ENCODE measurements at places on chromosomes 11 and 22.

- DNase-seq: no peak
Measured at GRCh38 chr11:22467248-22467647, 129.1 kb downstream of the SLC17A6 start.

GRCh38 chr22:24819911-24820461, 14.0 kb downstream of the SGSM1 start:
- no peak for DNase-seq

DNA sequence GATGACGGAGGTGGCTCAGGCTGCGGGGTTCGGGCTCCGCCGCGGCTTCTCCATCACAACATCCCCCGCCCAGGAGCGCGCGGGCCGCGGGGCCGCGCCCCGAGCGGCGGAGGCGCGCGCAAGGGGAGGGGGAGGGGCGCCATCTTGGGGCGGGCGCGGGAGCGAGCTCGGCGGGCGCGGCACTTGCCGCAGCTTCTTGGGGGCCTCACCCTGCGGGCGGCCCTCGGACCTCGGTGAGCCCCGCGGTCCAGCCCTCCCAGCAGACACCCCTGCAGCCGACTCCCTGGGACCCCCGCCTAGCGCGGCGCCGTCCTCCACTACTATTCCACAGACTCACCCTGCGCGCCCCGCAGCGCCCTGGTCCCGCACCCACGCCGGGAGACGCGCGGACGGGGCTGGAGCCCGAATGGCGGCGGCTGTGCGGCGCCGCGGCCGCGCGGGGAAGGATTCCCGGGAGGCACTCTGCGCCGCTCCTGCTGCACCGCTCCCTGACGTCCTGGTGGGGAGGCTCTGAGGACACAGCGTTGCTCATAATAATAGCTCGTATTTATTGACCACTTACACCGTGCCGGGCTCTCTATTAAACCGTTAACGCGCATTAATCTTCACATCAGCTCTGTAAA, at the start of gene APBB1:
Gene APBB1, minus strand, starts transcription at position 86 of the 623 bp plus-strand sequence. CDS start 7,747 bp downstream, outside the sequence.
- peak; percentile 80 for DNase-seq

- no peak for DNase-seq
Measured at GRCh38 chr11:59802639-59803176, 7.9 kb downstream of the MRPL16 start.

DNA sequence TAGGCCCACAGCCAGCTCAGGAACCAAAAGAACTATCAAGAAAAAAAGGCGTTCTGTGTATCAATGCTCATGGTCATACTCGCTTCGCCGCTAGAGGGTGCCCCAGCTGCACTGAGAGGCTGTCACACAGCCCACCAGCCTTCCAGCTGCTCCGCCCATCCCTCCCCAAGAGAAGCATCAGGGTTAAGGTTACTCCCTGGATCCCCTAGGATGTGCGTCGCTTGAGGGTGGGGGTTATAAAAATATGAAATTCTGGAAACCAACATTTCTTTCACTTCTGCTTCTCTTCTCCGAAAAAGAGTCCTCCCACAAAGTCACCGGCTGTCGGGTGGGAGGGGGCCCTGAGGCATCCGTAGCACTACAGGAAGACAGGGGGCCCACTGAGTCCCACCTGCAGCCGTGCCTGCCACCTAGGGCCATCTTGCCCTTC, 1.7 kb downstream of the CBX6 start:
- peak; percentile 84 for DNase-seq

DNA sequence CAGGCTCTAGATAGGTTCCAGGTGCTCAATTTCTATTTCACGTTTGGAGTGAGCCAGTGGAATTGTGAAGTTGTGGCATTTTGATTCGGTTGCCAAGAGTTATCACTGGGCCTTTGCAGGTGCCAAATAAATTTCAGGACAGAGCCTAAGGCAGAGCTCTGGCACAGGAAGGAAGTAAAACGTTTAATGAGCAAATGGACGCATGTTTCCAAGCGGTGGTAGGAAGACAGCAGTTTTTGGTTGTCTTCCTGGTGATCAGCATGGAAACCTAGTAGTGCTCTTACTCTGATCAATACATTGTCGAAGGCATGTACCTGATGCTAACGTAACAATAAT, 452 bp downstream of the BIRC3 start:
- no peak for DNase-seq

DNA sequence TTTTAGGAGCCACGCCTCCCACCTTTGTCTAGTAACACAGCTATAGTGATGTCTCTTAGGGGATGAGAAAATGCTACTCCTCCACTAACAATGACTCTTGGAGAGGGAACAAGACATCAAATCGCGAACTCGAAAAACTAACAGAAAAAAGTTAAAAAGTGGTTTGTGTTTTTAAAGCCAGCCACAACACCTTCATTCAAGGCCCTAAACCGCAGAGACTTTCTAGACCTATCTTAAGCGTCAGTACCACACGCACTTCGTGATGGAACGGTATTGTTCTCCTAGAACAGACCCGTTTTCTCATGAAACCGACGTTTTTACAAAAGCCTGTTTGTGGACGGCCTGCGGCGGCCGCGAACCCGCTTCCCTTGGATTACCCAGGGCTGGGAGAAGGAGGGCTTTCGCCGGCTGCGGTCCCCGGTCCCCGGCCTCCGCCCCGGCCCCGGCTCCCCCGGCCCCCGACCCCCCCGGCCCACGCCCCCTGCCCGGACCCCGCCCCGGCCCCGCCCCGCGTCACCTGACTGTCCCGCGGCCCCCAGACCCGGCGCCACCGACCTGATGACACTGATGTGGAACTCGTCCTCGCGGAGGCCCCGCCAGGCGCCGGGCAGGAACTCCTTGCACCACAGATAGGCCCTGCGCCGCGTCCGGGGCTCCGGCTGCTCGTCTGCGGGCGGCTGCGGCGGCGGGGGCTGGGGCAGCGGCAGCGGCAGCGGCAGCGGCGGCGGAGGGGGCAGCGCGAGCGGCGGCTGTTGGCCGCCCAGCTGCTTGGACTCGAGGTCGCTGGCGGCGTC, 718 bp downstream of the CHKA start:
- no peak for DNase-seq

GRCh38 chr11:45541693-45542434, 123.6 kb downstream of the CHST1 start:
- DNase-seq: no peak

- DNase-seq: no peak
Measured at GRCh38 chr22:38088629-38089473, 4.9 kb upstream of the SLC16A8 start.

DNA sequence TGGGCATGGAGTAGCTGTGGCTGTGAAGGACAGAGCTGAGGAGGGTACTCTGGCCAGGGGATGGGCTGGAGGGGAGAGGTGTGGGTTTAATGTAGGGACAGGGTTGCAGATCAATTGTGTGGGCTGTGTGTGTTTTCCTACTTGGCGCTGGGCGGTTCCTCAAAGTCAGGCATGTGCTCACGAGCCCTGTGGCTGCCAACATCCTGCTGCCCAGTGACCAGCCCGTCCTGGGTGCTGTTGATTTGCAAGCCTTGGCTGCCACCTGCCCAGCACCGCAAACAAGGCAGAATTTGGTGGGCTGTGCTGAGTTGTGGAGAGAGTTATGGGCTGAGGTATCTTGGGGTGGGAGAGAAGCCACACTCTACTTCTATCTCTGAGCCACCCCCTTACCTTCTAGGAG, 69.2 kb downstream of the SCN3B start:
- no peak for DNase-seq

DNA sequence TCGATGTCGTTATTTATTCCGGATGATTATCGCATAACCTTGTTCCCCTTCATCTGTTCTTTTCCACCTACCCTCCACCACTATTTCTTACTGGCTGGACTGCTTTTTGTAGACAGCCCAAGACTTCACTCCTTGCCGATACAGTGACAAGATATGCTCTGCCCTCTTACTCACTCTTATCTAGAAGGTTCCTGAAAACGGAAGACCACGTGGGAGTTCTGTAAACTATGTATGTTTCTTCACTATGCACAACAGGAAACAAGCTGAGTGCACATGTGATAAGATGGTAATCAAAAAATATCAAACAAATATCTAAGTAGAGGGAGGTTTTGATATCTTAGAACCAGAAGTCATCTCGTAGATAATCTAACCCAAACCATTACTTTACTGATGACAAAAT, 122.9 kb upstream of the ARHGAP20 start:
- DNase-seq: no peak

DNA sequence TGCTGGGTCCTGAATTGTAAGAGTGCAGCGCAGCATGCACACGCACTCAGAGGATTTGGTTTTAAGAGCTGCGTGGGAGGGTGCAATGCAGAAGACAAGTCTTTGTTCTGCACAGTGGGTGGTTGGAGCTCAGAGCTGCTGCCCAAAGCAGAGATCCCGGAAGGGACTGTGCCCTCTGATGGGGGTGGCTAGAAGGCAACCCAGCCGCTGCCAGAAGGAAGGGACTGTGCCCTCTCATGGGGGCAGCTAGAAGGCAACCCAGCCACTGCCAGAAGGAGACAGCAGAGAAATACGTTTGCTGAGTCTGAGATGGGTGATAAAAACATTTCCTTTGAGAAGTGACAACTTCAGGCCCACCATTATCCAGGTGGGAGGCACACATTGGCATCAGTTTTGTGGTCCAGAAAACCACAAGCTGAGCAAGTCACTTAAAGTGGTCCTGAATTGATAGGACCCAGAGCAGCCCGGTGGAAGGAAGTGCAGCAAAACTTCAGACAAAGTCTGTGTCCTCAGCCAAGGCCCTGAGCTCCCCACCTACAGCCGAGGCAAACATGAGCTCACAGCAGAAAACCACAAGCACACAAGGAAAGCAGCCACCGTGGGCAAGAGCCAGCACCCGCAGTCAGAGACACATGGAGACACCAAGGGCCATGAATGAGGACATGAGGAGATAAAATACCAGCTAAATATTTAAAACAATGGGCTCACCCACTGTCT, 4.3 kb downstream of the KRTAP5-6 start:
- DNase-seq: no peak

DNA sequence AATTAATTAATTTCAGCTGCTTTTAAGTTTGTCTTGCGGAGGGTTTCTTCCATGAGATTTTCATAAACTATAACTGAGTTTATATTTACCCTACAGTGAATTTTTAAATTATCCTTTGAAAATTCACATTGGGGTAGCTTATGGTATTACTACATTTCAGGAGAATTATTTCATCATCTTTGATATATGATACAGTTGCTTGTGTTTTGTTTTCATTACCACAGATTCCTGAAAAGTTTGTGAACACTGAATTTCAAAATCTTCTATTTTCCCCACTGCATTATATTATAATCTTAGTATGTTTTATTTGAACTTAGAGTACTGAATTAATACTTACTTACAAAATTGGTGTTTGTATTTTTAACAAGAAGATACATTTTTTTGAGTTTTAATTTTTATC, 24.4 kb downstream of the METTL15 start:
- DNase-seq: no peak

DNA sequence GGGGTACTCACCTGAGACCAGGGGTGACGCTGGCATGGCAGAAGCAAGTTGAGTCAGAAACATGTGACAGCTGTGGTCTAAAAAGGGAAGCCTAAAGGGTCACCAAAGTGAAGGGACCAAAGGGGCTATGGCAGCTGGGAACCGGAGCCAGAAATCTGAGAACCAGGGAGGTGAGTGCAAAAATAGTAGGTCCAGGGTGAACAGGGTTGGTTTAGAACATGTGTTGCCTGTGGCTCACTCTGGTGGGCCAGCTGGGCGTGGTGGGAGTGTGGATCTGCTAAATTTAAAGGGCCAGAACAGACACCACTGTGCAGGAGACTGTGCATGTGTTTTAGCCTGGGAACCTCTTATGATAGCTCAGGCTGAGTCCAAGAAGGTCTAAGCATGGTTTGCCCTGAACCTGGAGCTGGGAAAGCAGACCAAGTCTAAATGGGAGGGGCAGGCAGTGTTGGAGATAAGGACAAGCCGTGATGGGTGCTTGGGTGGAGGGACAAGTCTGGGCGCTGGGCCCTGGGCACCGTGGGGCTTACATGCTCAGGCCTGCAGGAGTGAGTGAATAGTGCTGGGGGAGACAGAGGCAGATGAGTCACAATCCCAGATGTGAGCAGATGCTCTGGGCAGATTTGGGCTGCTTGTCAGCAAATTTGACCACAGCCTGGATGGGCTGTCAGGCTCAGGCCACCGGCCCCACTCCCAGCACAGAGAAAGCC, 41.4 kb upstream of the ZBED5 start:
- DNase-seq: no peak

DNA sequence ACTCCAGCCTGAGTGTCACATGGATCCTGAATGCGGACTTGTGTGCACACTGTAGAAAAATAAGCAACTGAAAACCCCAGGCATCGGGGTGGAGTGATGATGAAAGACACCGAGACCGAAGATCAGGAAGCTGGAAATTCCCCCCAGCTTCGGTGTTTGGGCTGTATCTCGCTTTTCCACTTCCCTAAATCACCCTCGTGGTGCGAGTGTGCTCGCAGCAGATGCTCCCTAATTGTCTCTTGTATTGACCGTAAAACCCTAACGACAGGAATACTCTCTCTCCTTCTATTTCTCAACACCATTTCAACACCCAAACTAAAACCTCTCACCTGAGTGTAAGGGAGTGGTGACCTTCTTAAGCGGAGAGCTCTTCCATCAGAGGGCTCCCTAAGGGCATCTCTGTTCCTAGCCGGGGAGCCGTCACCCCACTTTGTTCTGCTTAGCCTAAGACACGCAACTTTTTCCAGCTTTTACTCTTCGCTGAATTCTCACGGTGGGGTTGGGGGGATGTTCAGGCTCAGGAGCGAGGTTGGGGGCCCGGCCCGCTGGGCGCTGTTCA, 635 bp upstream of the GRK3 start:
- DNase-seq: no peak

GRCh38 chr22:26660961-26661578, 3.7 kb downstream of the MIAT start:
- DNase-seq: no peak

DNA sequence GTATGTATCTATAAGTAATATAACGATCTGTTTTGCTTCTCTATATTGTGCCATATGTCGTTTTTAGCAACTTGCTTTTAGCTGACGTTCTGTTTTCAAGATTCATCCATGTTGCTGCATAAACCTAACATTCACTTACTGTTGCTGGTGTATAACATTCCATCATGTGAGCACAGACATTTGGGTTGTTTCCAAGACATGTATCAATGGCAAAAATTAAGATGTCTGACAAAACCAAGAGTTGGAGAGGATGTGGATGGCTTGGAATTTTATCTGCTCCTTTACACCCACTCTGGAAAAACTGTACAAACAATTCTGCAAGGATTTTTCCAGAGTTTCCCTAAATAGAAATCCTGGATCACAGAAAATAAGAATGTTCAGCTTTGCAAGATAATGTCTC, 40.9 kb downstream of the DGCR2 start:
- DNase-seq: no peak

GRCh38 chr11:44988111-44988510, 37.4 kb upstream of the TP53I11 start:
- no peak for DNase-seq

All from hepatic stellate cell (primary cell).